ENCODE measurements at places on chromosomes 11 and 22.

DNA sequence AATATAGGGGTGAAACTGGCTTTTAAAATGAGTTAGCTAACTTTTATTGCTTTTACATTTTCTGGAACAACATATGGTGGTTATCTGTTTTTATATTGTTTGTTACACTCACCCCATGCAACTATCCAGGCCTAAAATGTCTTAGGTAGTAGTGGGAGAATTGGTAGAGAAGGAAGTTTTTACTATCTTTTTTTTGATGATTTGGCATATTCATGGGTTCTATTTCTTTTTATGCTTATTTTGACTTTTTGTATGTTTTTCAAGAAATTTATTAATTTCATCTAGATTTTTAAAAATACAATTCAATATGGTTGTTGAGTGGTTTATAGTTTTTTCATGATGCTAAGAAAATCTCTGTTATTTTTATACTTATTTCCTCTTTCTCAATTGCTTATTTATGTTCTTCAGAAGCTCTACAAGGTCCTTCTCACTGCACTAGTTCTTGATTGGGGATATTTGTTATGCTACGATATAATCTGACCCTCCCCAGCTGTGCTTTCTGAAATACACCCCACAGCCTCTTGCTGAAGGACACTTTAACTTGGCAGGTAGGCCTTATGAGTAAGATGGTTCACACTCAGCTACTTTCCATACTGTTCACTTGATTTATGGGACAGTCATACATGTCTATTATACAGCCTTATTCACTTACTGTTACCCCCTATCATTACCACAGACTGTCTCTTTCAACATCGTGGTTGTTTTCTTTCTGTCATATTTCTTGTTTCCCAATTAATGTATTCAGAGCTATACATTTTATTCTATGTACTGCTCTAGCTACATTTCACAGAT, 431.2 kb downstream of the METTL15 start:
- no peak for DNase-seq

- peak; percentile 31 for DNase-seq
Measured at GRCh38 chr11:14249121-14249963, 109.6 kb downstream of the RRAS2 start.

- no peak for DNase-seq
Measured at GRCh38 chr11:114883472-114883871, 205.1 kb downstream of the NXPE2 start.

DNA sequence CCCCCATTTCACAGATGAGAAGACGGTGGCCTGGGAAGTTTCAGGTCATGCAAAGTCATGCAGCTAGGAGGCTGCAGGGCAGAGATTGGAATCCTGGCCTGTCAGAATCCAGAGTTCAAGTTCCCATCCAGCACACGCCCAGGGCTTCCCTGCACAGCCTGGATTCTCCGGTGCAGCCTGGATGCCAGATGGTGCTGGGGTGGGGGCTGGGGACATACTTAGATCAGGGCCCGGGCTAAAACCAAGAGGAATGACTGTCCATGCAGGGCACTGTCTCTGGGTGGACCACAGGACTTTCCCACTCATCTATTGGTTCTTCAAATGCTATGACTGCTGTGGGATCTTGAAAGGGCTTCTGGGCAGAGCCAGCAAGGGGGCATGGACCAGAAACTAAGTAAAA, 24.6 kb downstream of the LMO1 start:
- DNase-seq, result no peak

- DNase-seq, result no peak
Measured at GRCh38 chr22:47155131-47155885, 392.9 kb downstream of the TBC1D22A start.

DNA sequence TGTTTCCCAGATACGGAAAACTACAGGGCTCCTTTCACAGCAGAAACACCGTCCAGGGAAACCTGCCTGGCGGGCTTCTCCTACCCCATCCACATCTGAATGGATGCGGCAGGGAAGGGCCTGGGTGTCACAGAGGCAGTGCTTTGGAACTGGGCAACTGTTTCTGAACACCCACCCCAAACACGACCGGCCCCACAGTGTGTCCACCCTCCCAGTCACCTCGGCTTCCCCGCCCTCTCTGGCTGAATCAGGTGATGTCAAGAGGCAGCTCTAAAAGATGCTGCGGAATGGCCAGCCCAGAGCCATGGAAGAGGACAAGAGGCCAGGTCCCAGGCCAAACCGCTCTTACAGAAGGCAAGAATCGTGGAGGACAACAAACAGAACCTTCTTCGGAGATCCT, 22.0 kb downstream of the IFT27 start:
- no peak for DNase-seq

GRCh38 chr11:14614091-14614622, 29.4 kb upstream of the PDE3B start:
- no peak for DNase-seq

GRCh38 chr11:12235553-12235946, 125.2 kb downstream of the MICAL2 start:
- no peak for DNase-seq
